Activated CD4-positive, alpha-beta T cell treated with anti-CD3 and anti-CD28 coated beads for 1 hour (primary cell): ENCODE measurements at places on chromosomes 3 and 15.

GRCh38 chr3:26559227-26559626 is 63.3 kb upstream of the LRRC3B start:
- no peak for DNase-seq

- no peak for DNase-seq
Observed at GRCh38 chr3:188152660-188153436, 1.1 kb upstream of the LPP start.

GRCh38 chr3:97138914-97139541 is 324.6 kb downstream of the EPHA6 start:
- no peak for DNase-seq

- no peak for DNase-seq
Observed at GRCh38 chr3:128073807-128074206, 21.6 kb downstream of the SEC61A1 start.

DNA sequence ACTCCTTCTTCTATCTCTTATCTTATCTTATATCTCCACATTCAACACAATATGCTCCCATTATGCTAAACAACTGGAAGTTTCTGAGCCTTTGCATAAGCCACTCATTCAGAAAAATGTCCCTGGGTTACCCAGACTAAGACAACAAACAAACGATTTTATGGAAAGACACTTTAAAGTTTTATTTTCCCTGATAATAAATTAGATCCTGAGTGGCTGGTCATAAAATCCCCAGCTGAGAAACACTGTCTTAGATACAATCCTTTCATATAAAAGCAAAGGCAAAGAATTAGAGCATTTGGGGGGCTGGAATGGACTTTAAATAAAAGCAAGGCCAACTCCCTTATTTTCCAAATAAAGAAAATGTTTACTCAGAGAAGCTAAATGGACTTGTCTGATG is 322.3 kb downstream of the GBE1 start:
- DNase-seq: no peak

GRCh38 chr3:131233900-131234668 is 147.5 kb upstream of the NUDT16 start:
- no peak for DNase-seq

DNA sequence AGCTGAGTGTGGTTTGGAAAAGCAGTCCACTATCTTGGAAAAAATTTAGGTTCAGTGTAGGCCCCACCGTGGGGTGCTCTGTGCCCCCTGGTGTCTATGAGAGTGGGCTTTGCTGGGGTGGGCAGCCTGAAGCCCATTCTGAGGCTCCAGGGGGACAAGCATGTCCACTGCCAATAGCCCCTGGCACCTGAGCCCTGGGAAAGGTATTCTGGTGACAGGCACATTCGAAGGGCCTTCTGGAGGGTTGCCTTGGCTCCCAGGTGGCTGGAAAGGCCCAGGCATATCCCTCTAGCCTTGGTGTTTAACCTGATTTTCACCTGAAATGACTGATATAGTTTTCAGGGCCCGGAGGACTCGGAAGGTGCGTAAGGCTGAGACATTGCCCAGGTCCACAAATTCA is 36.1 kb downstream of the SCN5A start:
- DNase-seq: no peak

DNA sequence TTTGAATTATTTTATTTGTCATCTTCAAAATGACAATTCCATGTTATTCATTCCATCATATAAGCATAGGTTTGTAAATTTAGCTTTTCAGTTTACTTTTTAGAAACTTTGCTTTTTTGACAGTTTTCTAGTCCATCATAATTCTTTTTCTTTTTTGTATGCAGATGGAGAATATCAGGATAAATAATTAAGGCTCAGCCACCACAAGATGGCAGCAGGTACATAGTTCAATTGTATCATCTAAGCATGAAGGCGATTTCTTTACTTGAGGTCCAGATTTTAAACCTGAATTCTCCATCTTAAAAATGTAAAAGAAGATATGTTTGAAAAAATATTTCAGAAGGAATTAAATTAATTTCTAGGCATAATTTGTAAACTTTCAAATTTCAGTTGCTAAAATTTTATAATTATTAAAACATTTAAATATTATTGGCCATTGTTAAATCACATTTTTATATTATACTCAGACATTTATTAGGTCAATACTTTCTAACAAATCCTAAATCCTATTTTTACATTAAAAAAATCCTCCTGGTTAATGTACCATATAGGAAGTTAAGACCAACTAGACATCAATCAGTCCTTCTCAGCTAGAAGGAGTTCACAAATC is 15.1 kb downstream of the PLSCR5 start:
- no peak for DNase-seq

DNA sequence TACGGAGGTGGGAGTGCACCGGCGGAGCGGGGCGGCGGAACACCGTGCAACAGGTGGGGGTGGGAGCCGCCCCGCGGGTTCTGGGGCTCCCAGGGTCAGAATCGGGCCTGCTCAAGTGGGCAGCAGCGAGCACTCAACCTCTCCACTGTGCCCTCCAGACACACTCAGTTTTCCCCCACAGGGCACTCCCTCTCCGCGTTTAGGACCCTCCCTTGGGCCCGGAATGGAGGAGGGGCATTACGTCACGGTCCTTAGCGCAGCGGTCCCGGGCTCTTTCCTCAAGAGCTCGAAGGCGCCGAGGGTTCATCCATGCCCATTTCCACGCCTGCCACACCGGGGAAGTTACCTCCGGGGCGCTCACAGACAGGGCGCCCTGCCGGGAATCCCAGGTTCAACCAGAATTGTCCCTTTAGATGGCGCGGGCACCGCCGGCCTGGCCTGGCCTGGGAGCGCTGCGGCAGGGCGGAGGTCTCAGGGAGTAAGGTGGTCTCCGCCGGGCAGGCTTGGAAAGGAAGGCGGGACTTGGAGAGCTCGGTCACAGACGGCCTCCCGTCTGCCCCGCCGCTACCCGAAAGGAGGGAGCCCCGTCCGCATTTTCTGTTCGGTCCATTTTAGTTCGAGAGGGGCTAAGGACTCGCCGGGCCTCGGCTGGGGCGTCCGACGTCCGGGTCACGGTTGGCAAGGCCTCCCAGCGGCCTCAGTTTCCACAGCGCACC is 5.1 kb downstream of the RNU6-1 start:
- no peak for DNase-seq

GRCh38 chr3:24199300-24199699 is 254.2 kb downstream of the NR1D2 start:
- DNase-seq: no peak

DNA sequence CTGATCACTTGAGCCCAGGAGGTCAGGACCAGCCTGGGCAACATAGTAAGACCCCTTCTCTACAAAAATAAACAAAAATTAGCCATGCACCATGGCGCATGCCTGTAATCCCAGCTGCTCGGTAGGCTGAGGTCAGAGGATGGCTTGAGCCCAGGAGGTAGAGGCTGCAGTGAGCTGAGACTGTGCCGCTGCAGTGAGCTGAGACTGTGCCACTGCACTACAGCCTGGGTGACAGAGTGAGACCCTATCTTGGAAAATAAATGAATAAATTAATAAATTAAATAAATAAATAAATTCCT is 10.8 kb downstream of the SHISA5 start:
- DNase-seq: no peak

GRCh38 chr15:58487041-58487723 is 55.4 kb downstream of the LIPC start:
- DNase-seq: no peak

GRCh38 chr15:100732211-100733055 is 130.0 kb downstream of the ASB7 start:
- DNase-seq: no peak

GRCh38 chr15:93131485-93132095 is 42.6 kb upstream of the RGMA start:
- DNase-seq: no peak

GRCh38 chr3:71629289-71629688 is 45.8 kb upstream of the FOXP1 start:
- DNase-seq: no peak
